ENCODE measurements at places on chromosomes 12 and 14.

- DNase-seq, result no peak
These were observed 853 bp downstream of the TTC9 start for GRCh38 chr14:70642303-70643235.

DNA sequence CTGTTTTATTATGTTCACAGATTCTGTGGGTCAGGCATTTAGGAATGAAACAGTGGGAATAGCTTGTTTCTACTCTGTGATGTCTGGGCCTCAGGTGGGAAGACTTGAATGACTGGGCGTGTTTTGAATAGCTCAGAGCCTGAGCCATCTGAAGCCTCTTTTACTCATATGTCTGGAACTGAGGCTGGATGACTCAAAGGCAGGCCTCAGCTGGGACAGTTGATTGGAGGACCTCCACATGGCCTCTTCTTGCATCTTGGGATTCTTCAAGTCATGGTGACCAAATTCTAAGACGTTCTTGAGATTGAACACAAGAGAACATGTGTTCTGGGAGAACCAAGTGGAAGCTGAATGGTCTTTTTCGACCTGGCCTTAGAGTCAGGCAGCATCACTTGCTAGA is 45.8 kb upstream of the TBX3 start:
- no peak for DNase-seq

- DNase-seq, result no peak
These were observed 14.6 kb downstream of the ATXN7L3B start for GRCh38 chr12:74552201-74552600.

DNA sequence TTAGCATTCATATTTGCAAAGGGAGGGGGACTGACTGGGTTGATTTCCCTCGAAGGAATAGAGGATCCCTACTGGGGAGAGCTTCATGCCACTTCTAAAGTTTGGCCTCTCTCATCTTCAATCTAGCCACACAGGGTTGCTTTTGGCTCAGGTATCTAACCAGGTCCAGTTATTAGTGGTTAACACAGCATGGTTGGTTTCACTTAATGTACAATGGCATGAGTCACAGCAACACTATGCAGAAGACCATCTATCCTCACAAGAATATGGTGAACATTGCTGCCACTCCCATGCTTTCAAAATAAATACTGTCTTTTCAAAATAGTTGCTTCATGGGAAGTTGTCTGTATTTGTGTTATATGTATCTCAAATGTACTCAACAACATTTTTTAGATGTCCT is 6.6 kb upstream of the RAB3IP start:
- DNase-seq, result no peak

DNA sequence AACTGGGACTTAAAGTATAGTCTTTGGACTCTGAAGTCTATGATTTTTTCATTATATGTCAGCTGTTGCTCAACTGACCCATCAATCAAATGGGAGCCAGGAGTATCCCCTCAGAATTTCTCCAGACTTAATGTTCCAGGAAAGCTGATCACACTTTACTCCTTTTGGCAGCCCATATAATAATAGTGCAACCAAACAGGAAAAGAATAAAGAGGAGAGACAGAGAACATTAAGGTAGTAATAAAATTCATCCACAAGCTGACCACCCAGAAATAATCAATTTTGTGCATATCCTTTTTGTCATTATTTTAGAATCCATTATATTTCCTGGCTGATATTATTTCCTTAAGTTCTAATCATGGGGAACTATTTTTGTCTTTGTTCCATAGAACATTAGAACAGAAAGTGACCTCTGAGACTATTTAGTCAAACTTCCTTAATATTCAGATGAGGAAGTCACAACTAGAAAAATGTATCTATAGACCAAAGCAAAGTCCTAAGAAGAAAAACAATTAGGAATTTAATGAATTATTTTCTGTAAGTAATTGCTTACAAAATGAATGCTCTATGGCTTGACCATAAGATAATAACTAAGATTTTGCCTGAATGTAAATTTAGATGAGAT is 238.1 kb upstream of the SEL1L start:
- DNase-seq, result no peak

DNA sequence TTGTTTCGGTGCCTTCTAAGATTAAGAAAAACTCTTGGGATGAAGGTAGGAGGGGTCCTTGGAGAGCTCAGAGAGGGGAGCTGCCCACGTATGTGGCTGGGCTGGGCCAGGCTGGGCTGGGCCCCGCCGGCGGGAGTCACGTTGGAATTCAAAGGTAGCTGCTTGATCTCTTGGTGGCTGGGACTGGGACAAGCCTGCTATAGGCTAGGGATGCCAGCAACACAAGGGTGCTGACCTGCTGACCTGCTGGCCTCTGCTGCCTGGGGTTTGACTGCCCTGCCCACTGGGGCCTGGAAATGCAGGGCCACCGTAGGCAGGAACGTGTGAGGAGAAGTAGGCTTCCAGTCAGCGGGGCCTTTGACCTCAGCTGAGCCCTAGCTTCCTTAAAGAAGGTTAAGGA is 52.8 kb upstream of the GTF2A1 start:
- no peak for DNase-seq

Measured in NCI-H1092 (cell line).